Large intestine (tissue), 12 donors: ENCODE measurements at places on chromosomes 1 and 21. TPM values are rescaled to one million over a fixed set of nuclear protein-coding genes. Genes with fewer than 3 reads are reported as not detected.

DNA sequence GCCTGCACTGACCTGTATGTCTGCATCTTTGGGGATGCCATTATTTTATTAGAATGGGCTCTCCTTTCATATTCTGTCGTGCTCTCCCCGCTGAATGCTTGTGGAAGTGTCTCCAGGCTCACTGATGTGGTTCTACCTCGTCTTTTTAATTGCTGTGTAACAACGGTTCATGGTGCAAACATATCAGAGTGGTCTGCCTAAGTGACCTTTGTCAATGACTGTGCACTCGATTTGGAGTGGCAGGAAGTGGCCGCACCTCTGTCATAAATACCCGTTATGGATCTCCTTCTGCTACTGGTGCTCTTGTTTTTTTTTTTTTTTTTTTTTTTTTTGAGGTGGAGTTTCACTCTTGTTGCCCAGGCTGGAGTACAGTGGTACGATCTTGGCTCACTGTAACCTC, 38.3 kb downstream of the SPSB1 start:
- DNase-seq: peak; percentile 87

DNA sequence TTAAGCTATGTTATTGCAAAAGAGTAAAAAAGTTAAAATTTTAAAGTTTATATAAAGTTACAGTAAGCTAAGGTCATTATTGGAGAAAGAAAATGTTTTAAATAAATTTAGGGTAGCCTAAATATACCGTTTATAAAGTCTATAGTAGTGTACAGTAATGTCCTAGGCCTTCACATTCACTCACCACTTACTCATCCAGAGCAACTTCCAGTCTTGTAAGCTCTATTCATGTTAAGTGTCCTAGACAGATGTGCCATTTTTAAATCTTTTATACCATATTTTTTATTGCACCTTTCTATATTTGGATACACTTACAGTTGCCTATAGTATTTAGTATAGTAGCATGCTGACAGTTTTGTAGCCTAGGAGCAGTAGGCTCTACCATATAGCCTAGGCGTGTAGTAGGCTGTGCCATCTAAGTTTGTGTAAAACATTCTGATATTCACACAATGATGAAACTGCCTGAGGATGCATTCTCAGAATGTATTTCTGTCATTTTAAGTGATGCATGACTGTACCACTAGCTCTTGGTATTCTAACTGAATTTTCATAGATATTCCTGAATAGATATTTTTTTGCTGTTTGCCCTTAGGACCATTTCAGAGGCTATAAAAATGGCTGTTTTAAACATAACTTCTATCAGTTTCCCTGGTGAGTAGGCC, 26.8 kb downstream of the PPP2R5A start:
- DNase-seq: no peak

The RIIAD1 gene
- 13.5 TPM for polyA plus RNA-seq

The CFAP141 gene
- not detected for polyA plus RNA-seq

- no peak for DNase-seq
These were observed 91.9 kb downstream of the CSMD2 start for GRCh38 chr1:34073028-34073695.

DNA sequence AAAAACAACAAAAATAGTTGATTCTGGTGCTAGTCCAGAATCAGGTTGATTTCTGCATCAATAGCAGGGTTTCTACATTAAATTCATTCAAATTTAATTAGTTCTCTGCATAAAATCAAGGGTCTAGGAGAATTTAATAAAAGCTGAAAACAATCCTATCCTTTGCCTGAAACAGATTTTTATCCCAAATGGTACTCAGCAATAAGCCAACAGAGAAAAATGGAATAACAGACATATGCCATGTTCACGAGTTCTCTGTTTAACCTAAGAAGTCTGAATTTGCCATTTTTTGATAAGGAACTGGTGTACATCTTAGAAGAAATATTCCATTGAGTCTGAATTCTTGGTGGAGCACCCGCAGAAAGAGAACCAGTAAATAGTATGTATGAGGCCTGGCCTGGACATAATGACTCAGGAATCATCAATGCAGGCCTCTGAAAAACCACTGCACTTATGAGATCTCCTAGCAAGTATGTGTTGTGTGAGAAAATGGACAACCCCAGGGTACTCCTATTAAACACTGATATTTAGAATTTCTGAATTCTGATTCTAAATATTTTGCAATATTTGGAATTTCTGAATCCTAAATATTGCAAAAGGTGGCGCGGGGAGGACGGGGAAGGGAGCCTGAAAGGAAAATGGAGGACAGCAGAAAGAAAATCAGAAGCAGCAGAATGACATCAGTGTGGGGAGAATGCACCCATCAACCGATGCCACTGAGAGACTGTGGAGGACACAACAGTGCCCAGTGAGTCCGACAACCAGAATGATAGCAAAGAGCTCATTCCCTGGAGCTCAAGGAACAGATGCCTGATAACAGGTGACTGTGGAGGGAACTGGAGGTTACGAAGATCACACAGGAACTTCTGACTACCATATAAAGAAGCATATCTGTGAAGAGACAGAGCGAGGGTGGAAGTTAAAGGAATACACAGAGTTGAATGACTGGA, 97.6 kb downstream of the APP start:
- no peak for DNase-seq

DNA sequence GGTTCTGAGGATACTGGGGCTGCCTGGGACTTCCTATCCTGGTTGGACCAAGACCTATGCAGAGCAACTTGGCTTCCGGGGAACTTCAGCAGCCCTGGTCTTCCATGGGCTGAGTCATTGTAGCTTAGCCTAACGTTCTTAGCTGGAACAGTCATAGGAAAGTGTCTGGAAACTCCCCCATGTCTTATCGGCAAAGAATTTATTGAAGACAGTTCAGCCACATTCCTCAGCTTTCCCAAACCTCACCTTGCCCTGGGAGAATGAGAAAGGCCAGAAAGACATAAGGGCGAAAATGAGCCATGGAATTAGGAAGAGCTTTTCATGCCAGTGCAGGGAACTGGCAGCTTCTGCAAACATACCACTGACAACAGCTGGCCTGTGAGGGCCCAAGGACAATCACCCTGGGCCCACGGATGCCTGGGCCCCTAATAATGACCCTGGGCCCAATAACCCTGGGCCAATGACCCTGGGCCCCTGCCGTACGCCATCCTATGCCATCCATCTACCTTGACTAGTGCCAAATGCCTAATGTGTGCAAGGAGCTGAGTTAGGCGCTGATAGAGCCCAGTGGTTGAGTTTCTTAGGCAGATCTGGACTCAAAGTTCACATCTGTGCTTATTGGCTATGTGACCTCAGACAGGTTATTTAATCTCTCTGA, 114.4 kb upstream of the GADD45A start:
- DNase-seq: peak; percentile 64

DNA sequence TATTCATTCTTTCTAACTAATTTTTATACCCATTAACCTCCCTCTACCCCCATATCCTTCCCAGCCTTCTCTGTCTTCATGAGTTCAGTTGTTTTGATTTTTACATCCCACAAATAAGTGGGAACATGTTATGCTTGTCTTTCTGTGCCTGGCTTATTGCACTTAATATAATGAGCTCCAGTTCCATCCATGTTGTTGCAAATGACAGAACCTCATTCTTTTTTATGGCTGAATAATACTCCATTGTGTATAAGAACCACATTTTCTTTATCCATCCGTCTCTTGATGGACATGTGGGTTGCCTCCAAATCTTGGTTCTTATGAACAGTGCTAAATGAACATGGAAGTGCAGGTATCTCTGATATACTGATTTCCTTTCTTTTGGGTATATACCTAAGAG, 21.5 kb downstream of the AGPAT3 start:
- DNase-seq: no peak

The APCS gene
- polyA plus RNA-seq: 0.06 TPM

- no peak for DNase-seq
These were observed 61.5 kb downstream of the KIAA0040 start for GRCh38 chr1:175131095-175131494.

DNA sequence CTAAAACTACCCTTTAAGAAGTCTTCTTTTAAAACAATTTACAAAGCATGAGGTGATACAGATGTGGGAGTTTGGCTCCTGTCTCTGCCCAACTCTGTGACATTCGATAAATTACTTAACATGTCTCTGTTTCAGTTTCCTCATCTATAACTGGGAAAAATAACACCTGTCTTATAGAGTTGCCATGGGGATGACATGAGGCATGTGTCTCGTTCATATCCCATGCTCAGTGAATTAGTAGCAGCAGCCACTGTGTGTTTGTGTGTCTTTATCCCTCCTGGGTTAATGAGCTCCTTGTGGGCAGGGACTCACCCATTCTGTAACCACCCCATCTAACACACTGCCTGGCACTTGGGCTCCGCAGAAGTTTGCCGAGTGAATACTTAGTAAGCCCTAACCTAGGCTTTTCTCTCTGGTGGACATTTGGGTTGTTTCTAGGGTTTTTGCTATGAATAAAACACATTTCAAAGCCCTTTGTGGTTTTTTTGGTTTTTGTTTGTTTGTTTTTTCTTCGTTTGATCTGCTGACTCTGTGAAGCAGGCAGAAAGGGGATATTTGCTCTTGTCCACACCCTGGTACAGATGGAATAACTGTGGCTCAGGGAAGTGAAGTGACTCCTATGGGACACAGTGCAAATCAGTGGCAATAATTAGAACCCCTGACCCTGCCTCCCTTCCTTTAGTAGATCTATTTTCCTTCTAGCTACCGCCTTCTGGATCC, 797 bp upstream of the KCNJ9 start:
- DNase-seq: no peak

DNA sequence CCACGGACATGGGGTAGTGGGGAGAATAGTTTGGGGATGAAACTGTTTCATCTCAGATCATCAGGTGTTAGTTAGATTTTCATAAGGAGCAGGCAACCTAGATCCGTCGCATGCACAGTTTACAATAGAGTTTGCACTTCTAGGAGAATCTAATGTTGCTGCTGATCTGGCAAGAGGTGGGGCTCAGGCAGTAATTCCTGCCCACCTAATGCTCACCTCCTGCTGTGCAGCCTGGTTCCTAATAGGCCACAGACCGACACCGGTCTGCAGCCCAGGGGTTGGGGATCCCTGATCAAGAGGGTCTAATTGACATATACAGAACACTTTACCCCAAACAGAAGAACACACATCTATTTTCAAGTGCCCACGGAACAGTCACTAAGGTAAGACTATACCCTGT, 275.1 kb downstream of the PTPRU start:
- no peak for DNase-seq

The BARHL2 gene
- polyA plus RNA-seq: not detected

DNA sequence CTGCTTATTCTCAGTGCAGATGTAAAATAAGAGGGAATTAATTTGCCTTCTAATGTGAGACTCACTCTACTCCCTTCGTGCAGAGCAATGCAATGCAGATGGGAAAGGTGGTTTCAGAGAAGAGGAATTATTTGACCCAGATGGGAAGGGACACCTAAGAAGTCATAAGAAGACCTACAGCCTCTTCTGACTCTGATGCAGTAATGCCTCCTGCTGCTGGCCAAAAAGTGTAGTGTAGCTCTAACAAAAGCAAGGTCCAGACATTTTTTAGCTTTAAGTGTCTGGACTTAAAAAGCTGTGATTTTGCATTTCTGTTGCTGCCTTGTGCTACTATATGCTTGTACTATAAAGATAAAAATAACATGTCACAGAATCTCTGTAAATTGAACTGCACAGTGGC, 501.4 kb downstream of the TTLL7 start:
- no peak for DNase-seq

- no peak for DNase-seq
These were observed 34.9 kb upstream of the F13B start for GRCh38 chr1:197101978-197102377.

DNA sequence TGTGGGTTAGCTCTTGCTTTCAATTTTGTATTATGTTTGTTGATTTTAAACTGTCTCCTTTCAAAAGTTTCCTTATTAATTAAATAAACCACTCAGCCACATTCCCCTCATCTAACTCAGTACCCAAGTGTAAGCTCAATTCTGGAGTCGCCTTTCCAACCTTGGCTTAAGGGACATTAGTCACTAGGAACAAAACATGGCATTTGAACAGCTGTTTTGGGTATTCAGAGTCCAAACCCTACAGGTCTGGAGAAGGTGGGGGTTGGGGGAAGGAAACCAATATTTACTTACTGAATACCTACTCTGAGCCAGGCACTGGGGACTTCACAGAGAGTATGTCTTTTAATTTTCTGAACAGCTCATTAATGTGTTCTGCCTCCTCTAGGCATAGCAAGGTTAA, 117.2 kb upstream of the JUN start:
- DNase-seq: no peak

DNA sequence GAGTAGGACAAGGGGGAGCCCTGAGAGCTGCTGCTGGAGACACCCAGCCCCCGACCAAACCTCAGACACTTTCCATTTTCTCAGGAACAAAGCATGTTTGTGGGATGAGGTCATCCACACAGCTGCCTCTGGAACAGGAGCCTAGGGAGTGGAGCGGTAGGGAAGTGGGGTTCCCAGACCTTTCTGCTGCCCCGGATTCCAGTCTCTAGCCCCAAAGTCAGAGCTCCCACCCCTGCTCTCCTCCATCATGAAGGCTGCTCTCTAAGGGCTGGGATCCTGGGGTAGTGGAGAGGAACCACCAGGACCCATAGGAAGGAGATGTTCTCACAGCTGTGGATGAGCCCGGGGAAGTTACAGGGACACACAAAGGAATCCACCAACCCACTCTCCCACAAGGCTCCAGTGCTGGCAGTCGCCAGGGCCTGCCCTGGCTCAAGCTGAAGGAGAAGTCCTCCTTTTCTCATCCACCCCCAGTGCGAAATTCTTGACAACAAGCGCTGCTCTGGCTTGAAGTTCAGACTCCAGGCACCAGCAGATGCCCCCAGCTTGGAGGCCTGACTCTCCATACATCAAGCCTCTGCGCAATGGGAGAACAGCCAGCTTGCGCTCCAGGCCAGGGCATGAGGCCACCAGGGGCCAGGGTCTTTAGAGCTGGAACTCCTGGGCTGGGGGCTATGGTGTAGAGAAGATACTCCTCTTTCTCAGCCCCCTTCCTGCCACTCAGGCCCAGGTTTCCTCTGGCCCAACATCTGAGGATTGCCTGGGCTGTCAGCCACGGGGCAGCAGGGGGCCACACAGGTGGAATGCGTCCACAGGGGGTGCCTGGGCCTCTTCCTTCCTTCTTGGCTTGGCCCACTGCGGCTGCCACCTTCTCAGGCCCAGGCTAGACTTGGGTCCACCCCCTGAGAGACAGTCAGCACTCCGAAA, 4.5 kb downstream of the FHL3 start:
- DNase-seq: no peak

- no peak for DNase-seq
These were observed 14.1 kb downstream of the RUNX3 start for GRCh38 chr1:24915816-24916602.

The MROH9 gene
- polyA plus RNA-seq: not detected

- no peak for DNase-seq
These were observed 231.3 kb downstream of the RRAGC start for GRCh38 chr1:38628241-38628640.

The CD1B gene
- not detected for polyA plus RNA-seq

- DNase-seq: no peak
These were observed 10.0 kb downstream of the ARID1A start for GRCh38 chr1:26705788-26706311.

The DEGS1 gene
- polyA plus RNA-seq: 37.6 TPM

The ORC1 gene
- 4.2 TPM for polyA plus RNA-seq

- DNase-seq: no peak
These were observed 154.5 kb upstream of the GORAB start for GRCh38 chr1:170377440-170377839.

The S100A16 gene
- 134 TPM for polyA plus RNA-seq

The SYNC gene
- polyA plus RNA-seq: 5.2 TPM

GRCh38 chr1:76868154-76868882, 1.0 kb downstream of the ST6GALNAC5 start:
- DNase-seq: no peak
